ENCODE measurements at places on chromosomes 11 and 22. TPM values are rescaled to one million over a fixed set of nuclear protein-coding genes. Genes with fewer than 3 reads are reported as not detected.

GRCh38 chr22:20036084-20036482 is 15.2 kb downstream of the TANGO2 start:
- DNase-seq = no peak

- no peak for DNase-seq
Measured at GRCh38 chr11:116535994-116536393, 236.8 kb downstream of the BUD13 start.

The PDE2A gene
- total RNA-seq = 41.2 TPM

The SORL1 gene
- total RNA-seq = 6.1 TPM

The NAALADL1 gene
- 3.4 TPM for total RNA-seq

The KCNK4 gene
- not detected for total RNA-seq

The GGT5 gene
- total RNA-seq = 27.6 TPM

DNA sequence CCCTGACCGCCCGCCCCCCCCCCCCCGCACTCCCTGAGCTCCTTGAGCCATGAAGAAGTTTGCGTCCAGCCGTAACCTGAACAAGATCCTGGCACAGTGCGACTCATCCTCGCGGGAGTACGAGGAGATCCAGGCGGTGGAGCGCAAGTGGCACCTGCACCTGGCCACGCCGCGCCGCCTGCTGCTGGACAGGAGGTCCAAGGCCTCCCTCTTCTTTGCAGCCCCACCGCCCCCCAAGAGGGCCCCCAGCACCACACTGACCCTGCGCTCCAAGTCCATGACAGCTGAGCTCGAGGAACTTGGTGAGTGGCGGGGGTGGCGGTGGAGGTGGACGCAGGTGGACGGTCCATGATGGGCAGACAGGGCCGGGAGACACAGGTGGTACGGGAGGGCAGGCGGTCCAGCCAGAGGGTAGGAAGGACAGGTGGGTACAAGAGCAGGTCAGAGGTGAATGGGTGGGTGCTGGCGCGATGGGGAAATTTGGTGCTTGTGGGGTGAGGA is 32.1 kb upstream of the ACR start:
- DNase-seq = peak; percentile 57

- DNase-seq = no peak
Measured at GRCh38 chr11:34068111-34068510, 16.6 kb downstream of the CAPRIN1 start.

DNA sequence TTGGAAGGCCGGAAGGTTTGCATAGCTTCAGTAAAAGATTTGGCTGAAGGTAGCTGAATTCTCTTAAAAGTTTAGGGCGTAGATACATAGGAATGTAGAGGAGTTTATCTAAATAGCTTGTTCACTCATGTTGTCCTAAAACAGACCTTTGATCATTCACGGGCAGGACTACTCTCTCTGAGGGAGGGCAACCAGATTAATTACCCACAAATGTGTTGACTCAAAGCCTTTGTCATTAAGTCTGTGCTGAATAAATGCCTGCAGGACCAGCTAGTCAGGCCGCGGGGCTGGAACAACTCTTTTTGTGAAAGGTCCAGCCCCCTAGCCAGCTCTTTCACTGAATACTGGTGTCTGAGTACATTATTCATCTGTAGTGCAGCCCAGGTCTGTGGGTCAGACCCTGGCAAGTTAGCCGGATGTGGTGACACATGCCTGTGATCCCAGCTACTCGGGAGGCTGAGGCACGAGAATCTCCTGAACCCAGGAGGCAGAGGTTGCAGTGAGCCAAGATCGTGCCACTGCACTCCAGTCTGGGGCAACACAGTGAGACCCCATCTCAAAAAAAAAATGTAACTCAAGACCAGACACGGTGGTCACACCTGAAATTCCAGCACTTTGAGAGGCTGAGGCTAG is 2.8 kb upstream of the FADD start:
- DNase-seq = no peak

DNA sequence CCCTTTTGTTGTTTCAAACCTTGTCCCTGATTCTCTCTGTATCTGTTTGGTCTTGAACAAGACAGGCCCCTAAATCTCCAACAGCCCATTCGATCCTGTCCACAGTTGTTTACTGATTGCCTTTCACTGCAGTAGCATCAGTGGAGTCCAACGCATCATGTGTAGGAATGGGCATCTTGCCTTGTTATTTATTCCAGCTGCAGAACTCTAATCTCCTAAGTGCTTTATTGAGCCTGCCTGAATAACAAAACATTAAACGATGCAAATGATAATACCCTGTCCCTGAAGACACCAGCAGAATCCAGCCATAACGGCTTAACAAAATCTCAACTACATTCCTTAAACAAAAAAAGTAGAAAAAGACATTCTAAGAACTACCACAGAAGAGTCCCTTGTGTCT is 50.1 kb downstream of the SLC35F2 start:
- DNase-seq = no peak

- no peak for DNase-seq
Measured at GRCh38 chr22:36220451-36220921, 18.8 kb downstream of the APOL2 start.

The PANX3 gene
- total RNA-seq = not detected

The OR6A2 gene
- not detected for total RNA-seq

The WNT11 gene
- total RNA-seq = 18.2 TPM

DNA sequence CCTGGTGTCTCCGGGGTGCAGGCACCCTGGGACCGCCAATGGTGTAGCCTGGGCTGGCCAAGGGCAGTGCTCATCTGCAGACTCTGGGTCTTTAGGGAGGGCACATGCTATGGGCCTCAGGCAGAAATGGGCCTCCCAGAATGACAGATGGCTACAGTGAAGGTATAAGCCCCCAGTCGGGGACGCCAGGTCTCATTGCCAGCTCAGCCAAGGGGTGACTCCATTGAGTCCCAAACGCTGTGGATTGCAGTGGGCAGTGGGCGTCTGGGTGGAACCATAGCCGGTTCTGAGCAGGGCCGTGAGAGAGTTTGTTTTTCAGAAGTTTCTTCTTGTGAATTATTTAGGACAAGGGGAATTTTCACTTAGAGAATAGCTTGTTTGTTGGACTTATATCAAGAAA is 516.9 kb downstream of the TBC1D22A start:
- no peak for DNase-seq

- peak; percentile 47 for DNase-seq
Measured at GRCh38 chr11:414318-414857, 411 bp downstream of the SIGIRR start.

DNA sequence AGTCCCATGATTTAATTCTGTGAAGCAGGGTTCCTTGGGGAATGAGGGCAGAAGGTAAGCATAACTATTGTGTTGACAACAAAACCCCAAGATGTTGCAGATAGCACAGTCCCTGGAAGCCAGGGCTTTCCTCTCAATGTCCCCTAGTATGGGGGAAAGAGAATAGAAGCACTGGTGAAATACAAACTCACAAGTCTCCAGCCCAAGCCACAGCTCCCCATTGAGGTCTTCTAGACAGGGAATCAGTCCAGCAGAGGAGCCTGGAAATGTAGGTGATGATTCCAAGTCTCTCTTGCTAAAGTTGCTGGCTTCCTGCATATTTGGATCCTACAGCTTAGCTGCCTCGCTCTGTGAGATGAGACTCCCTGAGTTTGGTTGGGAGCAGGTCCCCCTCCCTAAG is 31.7 kb upstream of the DRD2 start:
- no peak for DNase-seq

DNA sequence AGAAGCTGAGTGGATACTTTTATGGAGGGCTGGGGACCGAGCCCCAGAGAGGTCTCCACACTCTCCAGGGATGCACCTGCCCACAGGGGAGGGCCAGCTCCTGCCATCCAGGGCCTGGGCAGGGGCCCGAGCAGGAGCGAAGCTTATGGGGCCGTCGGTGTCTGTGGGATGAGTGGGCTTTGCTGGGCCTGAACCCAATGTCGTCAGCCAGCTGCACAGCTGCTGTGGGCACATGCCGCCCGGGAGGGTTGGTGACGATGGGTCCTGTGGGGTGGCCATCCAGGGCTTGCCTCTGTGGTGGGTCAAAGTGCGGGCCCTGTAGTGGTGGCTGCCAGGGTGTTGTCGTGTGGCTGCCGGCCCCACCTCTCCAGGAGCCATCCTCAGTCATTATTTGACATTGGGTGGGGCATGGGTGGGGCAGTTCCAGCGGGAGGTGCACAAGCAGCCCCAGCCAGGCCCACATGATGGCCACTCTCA is 447.1 kb downstream of the TBC1D22A start:
- no peak for DNase-seq

DNA sequence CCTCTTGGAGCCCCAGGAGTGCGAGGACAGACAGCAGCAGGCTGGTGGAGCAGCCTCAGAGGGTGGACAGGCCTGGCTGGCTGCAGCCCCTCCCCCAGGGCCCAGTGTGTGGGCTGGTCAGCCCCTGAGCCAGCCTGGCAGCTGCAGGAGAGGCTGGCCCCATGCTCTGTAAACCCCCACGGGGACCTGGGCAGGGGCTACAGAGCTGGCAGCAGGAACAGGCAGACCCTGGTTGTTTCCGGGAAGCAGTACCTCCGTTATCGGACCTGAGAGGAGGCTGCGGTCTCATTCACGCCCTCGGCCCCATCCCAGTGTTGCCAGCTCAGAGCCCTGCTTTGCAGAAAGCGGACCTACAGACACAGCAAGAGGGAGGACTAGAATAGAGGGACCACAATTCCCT is 38.5 kb upstream of the COMT start:
- no peak for DNase-seq

The LRRC74B gene
- total RNA-seq = not detected

The BTG4 gene
- not detected for total RNA-seq

The MUC15 gene
- total RNA-seq = not detected

DNA sequence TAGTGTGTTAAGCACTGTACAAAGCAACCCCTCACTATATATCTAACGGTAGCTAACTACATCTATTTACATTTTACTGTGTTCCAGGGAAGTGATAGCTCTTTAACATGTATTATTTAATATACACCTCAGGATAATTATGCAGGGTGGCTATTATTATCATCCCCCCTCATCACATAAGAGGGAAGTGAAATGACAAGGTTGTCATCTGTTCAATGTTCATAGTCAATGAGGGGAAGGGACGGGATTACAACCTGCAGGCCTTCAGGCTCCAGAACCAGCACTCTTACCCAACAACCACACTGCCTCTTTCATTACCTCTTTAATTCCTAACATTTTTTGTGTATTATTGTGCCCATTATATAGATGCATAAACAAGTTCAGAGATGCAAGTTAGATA is 238.7 kb upstream of the ANO3 start:
- no peak for DNase-seq

- DNase-seq = no peak
Measured at GRCh38 chr22:45783690-45784089, 112.1 kb downstream of the ATXN10 start.

- DNase-seq = no peak
Measured at GRCh38 chr11:61292356-61292755, 2.8 kb downstream of the VWCE start.

GRCh38 chr22:47736186-47737034 is 974.0 kb downstream of the TBC1D22A start:
- DNase-seq = no peak

DNA sequence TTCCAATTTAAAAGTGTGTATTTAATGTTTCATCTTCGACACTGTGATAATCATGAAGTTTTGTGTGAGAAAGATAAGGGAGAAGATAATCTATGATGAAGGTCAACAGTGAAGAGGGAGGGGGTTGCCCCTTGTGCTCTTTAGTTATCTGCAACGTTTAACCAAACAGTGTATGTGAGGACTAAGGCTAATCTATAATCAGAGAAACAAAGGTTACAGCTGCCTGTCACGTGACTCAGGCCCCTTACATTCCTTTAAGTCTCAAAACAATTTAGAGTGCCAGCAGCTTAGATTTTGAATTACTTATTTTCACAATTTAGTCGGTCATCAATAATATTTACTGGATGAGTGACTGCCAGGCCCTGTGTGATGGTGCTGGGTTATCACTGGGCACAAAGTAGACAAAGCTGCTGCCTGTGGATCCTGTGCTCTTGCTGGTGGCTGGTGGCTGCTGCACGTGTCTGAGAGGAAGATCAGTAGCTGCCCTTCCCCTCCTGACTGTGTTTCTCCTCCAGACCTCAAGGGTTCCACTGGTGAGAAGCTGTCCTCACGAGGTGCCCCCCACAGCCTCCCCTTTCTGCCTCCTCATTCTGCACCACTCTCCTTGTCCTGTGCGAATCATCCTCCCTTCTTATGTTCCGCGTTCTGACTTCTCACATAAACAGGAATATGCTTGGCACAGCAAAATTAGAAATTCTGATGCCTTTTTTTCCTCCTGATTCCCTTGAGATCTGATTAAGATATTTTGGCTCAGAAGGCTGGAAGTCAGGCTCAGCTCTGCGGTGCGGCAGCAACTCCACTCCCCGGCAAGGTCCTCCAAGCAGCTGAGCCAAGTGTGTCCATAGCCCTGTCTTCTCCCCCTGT is 331.1 kb upstream of the B3GAT1 start:
- no peak for DNase-seq

DNA sequence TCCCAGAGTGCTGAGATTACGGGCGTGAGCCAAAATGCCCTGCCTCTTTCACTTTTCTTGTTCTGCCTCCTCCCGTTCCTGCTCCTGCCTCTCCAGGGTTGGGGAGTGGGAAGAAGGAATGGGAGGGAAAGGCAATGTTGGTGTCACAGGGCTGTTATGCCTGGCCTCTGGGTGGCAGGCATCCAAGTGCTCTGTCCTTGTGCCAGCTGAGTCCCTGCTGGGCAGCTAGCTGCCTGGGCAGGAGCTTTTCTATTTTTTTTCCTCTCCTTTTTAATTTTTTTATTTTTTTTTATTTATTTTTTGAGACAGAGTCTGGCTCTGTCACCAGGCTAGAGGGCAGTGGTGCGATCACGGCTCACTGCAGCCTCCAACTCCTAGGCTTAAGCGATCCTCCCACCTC is 4.1 kb upstream of the SAC3D1 start:
- DNase-seq = peak; percentile 76

GRCh38 chr11:37109286-37109585 is 511.2 kb upstream of the RAG2 start:
- no peak for DNase-seq

The PRODH gene
- total RNA-seq = 7.4 TPM

GRCh38 chr11:134040386-134041302 is 28.2 kb upstream of the JAM3 start:
- no peak for DNase-seq

DNA sequence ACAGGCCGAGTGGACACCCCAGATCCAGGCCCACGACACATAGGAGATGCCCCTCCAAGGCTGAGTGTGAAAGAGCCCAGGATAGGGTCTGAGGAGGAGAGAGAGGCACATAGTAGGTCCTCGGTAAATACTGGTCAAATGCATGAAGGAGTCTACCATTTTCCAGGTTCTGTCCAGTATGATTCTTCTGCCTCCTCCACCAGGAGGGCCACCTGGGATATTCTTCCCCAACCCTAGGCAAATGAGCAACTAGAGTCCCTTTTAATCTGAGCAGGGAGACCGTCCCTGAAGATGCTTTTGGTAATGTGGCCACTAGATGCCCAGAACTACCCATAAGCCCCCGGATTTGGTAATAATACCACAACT is 6.7 kb downstream of the PDGFB start:
- no peak for DNase-seq

DNA sequence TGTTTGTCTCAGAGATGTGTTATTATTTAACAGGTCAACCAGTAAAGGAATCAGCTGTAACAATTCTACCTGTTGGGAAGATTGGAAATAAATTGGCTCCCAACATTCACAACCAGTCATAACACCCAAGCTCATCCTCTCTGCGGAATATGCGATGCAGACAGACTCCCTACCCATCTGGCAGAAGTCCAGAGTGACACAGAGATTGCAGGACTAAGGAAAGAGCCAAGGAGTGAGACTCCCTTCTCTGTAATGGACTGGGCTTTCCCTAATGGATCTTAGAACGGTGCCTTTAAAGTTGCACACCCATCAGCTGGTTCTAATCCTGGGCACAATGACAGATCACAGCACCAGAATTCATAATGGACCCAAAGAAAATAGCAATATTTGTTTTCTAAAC is 27.8 kb upstream of the UBASH3B start:
- DNase-seq = no peak

The OR5D14 gene
- total RNA-seq = not detected
